ENCODE measurements at places on chromosomes 2 and 18.
A peak's percentile ranks its signal among the peaks of the same experiment; 100 is the strongest.

DNA sequence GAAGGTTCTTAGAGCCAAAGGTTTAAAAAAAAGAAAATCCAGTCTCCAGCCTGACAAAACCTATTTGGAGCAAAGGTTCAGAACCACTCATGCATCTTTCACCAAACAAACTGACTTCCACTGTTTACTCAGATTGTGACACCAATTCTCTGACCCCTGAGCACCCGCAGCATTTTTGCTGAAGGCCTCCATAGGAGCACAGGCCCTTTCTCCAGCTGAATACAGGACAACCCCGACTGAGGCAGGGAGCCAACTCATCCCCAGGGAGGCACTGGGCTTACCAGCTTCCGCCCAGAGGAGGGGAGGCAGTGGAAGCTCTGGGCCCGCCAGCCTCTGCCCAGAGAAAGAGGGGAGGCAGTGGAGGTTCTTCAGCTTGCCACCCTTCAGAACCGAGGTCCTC, 51.0 kb upstream of the CNGA3 start:
- DNase-seq, result no peak

- no peak for DNase-seq
Measured at GRCh38 chr2:191287820-191288219, 42.6 kb downstream of the MYO1B start.

GRCh38 chr2:15620340-15620739, 28.7 kb downstream of the DDX1 start:
- no peak for DNase-seq

DNA sequence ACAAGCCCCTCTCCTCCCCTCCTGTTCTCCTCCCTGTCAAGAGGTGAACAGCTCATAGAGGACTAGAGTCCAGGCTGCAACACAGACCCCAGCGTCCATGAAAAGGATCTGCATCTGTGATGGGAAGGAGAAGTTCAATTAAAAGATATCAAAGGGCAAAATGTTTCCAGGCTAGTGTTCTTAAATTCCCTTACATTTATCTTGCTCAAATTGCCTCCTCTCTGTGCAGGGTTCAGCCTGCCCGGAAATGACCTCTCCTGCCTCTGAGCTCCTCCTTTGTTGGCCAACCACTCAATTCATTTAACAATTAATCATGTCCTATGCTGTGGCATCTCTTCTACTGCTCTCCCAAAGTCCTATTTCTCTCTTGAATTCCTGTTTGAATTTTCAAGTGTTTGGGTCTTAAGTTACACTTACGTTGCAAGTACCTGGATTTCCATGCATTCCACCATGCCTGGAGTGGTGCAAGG, 105.3 kb downstream of the TSN start:
- no peak for DNase-seq

DNA sequence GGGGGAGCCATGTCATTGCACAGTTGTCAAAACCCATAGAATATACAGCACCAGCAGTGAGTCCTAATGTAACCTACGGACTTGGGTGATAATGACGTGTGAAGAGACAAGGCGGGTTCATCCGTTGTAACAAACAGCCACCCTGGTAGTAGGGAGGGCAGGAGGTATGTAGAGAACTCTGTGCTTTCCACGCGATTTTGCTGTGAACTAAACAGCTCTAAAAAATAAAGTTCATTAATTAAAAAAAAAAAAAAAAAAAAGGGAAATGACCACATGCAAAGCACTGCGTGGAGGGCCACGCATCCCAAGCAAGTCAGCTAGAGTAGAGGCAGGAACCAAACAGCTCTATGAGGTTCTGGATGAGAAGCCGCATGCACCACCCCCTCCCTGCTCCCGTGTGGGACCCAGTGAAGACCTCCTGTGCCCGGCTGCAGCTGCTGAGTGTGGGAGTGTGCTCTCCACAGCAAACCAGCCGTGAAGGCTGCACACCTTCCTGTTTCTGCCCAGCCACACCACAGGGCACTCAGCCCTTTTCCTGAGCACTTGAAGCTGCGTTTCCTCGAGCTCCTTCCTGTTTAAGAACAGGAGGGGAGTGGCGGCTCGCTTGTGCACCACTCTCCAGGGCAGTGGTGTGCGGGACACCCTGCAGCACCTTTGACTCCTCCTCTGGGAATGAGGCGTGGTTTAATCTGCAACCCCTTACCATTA, 65.6 kb downstream of the ODC1 start:
- peak; percentile 21 for DNase-seq

- DNase-seq, result no peak
Measured at GRCh38 chr2:96685577-96686459, 43.3 kb downstream of the FER1L5 start.

- DNase-seq, result no peak
Measured at GRCh38 chr2:241814393-241814642, 5.3 kb downstream of the NEU4 start.

DNA sequence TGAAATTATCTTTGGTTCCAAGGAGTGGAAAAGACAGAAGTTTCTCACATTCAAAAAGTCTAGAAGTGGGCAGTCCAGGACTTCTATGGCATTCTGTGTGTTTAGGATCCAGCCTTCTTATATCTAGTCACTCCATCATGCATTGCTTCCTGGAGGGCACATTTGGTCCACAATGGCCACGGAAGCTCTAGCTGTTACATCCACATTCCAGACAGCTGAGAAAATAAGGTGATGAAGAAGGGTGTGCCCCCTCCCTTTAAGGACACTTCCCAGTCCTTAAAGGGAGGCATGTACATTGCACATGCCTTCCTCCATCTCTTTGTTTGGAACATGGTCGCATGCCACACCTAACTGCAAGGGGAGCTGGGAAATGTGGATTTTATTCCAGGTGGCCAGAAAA, 59.9 kb upstream of the BZW1 start:
- DNase-seq, result no peak

- DNase-seq, result no peak
Measured at GRCh38 chr2:221767106-221768012, 195.3 kb upstream of the EPHA4 start.

DNA sequence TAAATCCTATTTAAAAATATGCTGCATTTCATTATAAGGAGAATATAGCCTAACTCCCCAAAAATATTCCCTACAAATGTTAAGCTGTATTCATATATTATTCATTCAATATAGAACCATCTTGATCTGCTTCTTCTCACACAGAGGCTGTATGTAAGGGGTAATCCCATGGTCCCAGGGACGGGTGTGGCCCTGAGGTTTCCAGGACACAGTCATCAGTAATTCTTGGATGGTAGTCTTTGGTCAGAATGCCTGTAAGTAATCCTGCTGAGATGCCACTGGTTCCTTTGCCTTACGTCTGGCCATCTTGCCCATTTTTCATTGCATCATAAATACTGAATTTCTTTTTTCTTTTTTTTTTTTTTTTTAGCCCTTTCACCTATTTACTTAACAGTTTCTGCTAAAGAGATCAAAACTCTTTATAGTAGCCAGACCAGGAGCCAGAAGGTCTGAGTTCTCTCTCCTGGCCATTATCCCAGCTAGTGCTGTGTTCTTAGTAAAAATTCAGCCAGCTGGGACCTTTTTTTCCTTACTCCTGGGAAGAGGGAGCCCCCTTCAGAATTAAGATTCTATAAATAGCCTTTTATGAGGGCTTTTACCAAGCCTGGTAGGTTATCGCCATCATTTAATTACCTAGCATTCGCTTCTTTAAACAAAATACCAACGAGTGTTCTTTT, 134.9 kb downstream of the SOX11 start:
- no peak for DNase-seq

GRCh38 chr2:221778025-221778424, 205.9 kb upstream of the EPHA4 start:
- DNase-seq, result no peak

DNA sequence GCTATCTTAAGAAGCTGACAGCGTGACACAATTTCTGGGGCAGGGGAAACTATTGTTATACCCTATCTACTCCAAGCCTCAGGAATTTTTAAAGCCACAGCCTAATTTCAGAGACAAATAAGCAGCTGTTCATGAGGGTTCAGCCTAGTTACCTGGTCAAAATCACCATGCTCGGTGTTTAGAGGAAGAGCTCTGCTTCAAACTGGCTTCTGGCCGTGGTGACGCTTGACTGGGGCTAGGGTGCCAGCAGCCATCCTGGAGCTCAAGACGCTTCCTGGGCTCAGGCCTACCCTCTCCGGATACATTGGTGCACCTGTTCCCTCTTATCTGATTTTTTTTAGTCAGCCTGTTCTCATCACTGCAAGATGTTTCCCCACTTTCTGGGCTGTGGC, 41.7 kb downstream of the FRZB start:
- DNase-seq, result no peak

GRCh38 chr2:24353364-24353763, 7.0 kb downstream of the ITSN2 start:
- no peak for DNase-seq

GRCh38 chr2:217158928-217159327, 299.1 kb upstream of the TNP1 start:
- no peak for DNase-seq

DNA sequence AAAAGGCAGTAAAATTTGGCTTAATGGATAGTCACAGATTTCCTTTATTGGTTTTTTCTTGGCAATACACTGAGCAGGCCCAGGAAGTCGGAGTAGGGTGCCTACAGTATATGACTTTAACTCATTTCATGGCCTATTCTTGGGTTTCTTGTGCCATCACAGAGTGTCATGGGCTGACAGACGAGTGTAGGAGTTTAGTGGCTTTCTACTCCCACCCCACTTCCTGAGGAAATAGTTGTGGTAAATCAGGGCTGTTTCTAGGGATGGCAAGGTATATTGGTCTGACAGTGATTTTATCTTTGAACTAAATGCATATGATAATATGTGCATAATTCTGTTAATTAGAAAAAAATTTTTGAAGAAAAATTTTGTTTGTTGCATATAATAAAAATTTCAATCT, 100.1 kb downstream of the PLCL1 start:
- peak; percentile 9 for DNase-seq

GRCh38 chr2:94990956-94991355, 34.6 kb upstream of the MAL start:
- DNase-seq, result no peak

DNA sequence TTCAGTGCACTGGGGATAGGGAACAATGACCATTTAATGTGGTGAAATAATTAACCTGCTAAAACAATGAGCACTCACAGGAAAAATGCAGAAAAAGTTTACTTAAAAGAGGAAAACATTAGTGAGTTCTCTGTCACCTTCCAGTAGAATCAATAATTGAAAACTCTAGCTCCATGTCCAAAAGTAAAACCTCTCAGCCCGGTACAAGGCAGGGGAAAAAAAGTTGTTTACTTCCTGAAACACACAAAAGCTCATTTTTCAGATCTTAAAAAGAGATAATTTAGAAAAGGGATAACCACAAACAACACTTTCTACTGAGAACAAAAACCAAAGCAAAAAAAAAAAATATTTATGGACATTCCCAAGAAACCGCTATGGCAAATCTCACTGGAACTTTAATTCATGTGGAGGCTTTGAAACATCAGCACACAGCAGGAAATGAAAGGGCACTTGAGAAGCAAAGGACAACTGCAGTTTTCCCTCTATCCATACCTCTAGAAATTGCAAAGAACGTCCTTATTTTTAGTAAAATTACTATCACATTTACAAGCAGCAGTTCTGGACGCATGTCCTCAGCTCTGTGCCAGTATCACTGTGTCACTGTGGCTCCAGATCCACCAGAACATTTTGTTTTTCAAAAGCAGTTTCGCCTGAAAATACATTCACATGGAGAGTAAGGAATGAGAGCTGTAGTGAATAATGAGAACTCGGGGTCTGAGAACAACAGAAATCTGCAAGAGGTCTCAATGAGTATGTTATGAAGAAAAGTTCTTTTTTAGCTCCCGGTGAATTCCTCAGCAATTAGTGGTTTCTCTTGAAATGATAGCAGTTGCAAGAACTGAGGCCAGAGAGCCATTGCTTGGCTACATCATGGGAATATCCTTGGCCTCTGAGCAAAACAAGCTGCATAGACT, 44.7 kb upstream of the DNAH7 start:
- DNase-seq, result no peak

GRCh38 chr2:172361360-172361759, 66.0 kb upstream of the ITGA6 start:
- no peak for DNase-seq

GRCh38 chr18:35494251-35495220, 3.2 kb downstream of the INO80C start:
- DNase-seq, result no peak

DNA sequence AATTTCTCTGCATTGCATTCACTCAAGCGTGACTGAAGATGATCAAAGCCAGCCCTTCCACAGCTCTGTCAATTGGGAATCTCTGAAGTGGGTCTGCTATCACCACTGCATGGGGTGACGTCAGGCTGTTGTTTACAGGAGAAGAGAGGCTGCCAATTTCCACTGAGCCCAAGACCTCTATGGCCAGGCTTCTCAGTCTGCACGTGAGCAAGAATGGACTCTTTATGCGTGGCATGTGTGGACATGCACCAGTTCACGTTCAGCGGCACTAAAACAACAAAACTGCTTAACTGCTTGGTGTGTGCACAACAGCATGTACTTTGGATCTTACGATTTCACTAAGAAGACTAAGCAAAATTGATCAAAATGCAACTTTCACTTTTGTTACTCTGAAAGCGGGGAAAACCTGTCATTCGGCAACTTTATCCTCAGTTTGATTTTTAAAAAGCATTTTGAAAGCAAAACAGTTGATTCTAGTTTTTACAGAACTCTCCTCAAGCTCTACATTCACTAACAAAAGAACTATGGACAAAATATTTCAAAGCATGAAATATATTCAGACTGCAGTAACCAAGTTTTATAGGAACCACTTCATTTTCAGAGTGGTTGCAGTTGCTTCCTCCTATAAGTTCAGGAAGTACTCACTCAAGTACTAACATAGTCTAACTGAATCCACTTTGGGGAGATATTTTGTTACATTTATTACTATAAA, 77.0 kb upstream of the SERTAD2 start:
- DNase-seq, result peak; percentile 4

GRCh38 chr2:43051338-43051737, 175.1 kb downstream of the ZFP36L2 start:
- no peak for DNase-seq

GRCh38 chr2:236241181-236242056, 22.8 kb downstream of the ASB18 start:
- no peak for DNase-seq

- DNase-seq, result no peak
Measured at GRCh38 chr18:58125183-58125582, 81.2 kb downstream of the NEDD4L start.

GRCh38 chr2:7835693-7836680, 845.9 kb upstream of the ID2 start:
- no peak for DNase-seq

DNA sequence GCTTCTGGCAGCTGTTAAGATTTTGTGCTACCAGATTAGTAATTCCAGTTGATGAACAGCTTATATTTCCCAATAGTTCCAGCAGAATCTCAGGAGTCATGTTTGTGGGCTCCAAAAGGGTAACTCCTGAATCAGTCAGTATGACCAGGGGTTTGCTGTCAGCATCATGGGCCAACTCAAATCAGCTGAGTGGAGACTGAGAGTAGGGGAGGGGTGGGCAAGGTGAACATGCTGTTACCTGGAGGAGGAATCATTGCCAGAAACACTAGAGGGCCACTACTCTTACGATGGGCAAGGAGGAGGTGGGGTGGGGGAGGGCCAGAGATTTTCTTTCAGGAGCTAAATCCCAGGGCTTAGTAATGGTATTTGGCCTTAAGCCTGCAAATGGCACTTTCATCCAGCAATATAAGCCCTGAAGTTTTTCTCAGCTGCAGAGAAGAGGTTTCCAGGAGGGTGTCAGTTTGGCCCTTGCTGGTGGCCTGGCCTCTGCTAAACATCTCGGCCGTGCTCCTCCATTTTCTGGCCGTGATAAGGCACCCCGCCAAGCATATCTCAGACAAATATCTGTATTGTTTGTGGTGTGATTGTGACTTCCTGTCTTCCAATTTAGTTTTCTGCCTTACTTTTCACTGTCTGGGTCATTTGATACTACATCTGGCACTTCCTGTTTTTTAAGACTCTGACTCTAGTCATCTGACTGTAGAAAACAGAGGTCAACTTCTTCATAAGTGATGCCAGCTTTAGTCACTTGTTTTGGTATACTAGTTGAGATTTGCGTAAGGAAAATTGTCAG, 120.5 kb upstream of the CXCR4 start:
- peak; percentile 47 for DNase-seq
